ENCODE measurements at places on chromosomes 7 and 10.

DNA sequence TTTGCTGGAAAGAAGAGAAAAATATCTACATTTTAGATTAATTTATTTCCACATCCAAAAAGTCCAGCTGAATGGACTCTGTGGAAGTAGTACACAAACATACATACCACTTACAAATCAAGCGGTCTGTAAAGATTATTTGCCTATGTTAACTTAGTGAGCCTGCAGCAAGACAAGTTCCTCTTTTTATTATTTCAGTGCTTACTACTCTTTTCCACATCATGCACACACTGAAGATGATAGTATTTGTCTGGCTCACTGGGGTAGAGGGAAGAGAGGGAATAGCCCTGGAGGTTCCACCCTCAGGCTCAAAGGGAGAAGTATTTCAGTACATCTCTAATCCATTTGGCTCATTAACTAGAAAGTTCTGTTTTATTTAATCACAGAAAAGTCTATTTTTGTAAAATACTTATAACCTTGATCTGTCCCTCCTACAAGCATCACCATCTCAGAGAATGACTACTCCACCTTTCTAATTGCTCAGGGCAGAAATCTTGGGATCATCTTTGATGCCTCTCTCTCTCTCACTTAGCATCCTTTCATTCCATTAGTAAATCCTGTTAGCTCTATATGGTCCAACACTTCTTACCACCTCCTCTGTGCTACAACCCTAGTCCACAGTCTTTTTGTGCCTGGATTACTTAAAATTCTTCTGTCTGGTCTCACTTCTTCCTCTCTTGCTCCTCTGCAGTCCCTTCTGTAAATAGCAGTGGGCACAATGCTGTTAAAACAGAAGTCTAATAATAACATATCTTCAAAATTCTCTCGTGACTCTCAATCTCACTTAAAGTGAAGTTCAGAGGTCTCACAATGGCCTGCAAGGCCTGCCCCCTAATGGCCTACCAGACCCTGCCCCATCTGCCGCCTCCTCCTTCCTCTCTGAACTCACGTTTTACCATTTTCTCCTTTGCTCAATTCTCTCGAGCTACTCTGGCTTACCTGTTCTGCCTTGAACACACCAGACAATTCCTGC lies 64.3 kb upstream of the CCDC6 start:
- DNase-seq: peak; percentile 59

DNA sequence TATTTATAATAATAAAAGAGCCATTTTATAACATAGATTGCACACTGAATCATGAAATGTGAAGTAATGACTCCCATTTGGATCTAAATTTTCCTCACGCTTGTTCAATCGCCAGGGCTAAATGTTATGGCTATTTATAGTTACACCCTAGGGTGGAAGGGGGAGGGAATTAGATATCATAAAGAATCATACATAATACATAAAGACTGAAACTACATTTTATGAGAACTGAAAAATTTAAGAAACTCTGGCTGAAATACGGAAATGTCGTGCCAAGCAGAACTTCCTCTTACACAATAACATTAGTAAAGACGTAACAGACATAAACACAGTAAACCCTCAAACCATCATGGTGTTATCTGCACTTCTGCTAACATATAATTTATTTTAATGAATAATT lies 327.5 kb upstream of the PHF14 start:
- no peak for DNase-seq

DNA sequence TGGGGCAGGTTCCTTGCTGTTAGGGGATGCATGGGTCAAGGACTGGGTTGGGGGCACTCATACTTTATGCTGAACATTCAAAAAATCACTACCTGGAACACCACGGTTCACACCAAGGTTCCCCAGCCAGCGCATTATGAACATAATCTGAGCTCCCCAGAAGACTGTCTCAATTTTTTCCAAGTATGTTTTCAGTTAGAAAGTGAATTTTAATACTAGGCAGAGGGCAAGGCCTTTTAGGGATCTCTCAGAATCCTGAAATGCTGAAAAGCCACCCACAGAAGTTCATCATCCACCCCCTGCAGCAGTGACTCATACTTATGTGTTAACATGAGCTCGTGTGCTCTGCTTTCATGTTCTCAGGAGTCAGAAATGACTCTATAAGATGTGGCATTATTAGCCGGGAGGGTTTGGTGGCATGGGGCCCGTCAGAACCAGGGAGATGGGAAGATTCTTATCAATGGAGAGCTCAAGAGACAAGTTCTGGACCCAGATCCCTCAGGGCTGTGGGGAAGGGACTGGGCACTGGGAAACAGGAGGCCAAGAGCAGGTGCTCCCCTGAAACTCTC lies 185.2 kb upstream of the ITGB1 start:
- DNase-seq: no peak

DNA sequence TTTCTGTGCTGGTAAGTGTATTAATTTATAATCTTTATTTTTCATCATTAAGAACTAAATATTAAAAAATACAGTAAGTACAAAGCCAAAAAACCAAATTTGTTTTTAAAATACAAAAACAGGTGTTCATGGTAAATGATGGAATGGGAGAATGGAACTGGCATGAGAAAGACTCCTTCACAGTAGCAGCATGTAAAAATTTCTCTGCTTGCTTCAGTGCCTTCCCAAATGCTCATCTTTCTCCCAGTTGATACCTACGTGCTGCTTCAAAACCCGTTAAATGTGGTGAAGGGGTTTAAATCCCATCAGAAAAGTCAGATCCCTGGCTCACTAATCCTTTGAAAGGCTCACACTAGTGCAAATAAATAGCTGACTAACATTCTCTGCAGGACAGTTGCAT lies 4.2 kb downstream of the RNF133 start:
- no peak for DNase-seq

GRCh38 chr10:122765412-122765811 lies 65.8 kb upstream of the C10orf120 start:
- DNase-seq: no peak

DNA sequence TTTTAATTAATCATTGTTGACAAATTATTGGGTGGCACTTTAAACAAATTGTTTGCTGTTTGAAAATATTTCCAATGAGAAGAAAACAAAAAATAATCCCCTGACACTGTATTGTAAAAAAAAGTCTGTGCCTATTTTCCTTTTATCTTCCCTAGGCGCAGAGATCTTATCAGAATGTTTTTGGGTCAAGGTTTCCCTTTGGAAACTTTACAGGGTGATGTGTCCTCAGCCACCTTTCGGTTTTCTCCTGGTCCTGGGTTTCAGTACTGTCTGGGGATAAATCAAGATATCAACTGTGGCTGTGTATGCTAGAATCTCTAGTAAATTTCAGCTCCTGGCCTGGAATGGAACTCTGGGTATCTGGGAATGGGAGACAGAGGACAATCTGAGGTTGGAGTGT lies 1.4 kb downstream of the ZNF107 start:
- no peak for DNase-seq

DNA sequence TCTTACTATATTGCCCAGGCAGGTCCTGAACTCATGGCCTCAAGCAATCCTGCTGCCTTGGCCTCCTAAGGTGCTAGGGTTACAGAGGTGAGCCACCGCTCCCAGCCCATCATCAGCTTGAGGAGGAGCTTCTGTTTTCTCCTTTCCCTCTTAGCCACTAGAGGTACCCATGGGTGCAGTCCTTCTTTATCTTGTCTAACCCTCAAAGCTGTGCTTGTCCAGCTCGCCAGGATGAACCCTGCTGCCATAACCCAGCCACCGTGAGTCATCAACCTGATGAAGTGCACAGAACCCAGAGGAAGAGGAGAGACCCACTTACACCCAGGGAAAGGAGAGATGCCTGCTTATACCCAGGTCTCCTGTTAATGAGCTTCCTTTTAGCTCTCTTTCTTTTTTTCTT lies 133.4 kb downstream of the CUL2 start:
- DNase-seq: no peak

GRCh38 chr10:86755454-86755739 lies 1.0 kb upstream of the BMPR1A start:
- peak; percentile 61 for DNase-seq

DNA sequence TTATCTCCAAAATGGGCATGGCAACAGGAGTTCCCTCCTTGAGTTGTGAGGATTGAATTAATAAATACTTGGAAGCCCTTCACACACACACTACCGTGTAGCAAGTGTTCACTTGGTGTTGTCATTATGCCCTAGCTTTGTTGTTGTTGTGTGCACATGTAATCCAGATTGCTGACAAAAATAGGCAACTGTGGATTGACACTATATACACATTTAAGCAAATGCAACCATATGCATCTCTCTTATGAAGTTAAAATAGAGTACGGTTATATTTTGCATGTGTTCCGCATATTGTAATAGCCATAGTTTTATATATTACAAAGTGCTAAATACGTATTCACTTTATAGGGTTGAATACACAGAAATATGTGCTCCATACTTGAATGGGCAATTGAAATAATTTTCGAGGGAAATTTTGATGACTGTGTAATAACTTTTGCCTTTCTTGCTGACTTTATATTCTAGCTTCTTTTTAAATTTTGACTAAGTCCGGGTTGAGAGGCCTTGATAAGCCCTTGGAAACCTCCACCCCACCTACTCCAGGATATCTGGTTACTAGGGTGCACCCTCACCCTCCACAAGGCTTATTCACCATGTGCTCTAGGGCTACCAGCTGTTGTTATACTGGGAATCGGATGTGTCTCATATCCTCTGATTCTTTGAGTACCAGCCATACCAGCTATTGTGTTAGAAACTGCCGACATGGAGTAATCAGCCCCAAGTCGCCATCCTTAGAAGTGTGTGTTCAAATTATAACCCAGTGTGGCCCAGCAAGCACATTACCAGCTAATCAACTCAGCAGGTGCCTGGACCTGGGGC lies 265.0 kb downstream of the CAMK1D start:
- no peak for DNase-seq

DNA sequence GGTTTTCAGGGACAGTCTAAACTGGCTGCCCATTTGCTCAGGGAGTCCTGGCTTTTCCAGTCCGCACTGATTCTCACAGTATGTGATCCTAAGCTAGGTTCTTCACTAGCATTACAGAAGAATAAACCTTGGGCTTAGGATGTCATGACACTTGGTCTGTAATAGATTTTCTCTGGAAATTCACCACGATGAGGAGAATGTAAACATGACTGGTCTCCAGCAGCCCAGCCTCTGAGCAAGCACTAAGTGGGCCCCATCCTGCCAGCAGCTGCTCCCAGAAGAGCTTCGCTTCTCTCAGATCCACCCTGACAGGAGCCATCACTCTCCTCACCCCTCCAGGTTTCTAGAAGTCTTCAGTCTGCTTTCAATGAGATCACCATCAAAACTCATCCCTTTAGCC lies 103.7 kb upstream of the ZPBP start:
- no peak for DNase-seq

DNA sequence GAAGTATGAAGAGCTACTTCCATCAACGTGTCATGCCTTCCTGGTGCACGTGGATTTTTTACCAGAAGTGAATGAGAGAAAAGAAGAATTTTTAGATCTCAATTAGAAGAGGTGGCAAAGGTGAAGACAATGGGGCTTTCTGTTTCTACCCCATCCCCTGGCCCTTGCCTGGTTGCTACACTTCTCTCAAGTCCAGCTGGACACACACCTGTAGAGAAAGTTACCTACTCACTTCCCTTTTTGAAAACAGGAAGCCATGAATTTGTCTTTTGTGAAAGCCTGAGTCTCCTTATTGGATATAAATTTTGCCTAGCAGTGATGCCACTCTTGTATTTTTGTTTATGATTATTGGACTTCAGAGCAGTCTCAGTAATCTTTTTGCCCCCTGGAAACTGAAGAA lies 142.9 kb upstream of the AKR1E2 start:
- no peak for DNase-seq

- no peak for DNase-seq
Measured at GRCh38 chr10:61211468-61211867, 241.7 kb downstream of the TMEM26 start.

DNA sequence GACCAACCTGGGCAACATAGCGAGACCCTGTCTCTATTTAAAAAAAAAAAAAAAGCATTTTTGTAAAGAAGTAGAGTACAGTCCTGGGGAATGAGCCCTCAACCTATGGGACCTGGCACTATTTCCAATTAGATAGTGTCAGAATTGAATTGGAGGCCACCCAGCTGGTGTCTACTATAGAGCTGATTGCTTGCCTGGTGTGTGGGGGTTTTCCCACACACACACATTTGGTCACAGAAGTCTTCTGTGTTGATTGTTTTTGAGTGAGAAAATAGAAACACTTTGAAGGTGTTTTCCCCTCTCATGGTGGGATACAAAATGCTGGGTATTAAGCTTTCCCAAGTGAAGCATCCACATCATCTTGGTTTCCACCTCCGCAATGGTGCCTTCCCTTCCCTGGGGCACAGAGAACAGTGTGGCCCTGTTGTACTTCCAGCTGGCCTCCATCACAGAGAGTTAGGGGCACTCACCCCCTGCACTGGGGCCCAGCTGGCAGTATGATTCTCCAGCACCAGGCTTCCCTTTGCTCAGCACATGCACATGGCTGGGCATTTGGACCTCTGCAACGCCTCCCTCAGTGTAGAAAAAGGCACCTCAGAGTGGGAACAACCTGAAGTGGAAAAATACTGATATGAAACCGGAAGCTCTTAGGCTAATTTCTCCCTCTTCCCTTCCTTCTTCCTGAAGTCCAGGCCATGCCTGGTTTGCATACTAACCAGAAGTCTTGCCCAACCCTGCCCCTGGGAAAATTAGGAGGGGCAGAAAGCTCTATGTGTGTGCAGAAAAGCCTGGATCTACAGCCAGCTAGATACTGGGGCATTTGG lies 10.7 kb upstream of the NFKB2 start:
- no peak for DNase-seq

GRCh38 chr7:130349911-130350782 lies 5.5 kb downstream of the CPA5 start:
- no peak for DNase-seq

GRCh38 chr10:50740293-50740648 lies 535 bp downstream of the ASAH2B start:
- no peak for DNase-seq

GRCh38 chr7:1610678-1611302 lies 41.0 kb upstream of the PSMG3 start:
- no peak for DNase-seq

GRCh38 chr7:47314248-47314647 lies 267.7 kb downstream of the TNS3 start:
- DNase-seq: no peak

DNA sequence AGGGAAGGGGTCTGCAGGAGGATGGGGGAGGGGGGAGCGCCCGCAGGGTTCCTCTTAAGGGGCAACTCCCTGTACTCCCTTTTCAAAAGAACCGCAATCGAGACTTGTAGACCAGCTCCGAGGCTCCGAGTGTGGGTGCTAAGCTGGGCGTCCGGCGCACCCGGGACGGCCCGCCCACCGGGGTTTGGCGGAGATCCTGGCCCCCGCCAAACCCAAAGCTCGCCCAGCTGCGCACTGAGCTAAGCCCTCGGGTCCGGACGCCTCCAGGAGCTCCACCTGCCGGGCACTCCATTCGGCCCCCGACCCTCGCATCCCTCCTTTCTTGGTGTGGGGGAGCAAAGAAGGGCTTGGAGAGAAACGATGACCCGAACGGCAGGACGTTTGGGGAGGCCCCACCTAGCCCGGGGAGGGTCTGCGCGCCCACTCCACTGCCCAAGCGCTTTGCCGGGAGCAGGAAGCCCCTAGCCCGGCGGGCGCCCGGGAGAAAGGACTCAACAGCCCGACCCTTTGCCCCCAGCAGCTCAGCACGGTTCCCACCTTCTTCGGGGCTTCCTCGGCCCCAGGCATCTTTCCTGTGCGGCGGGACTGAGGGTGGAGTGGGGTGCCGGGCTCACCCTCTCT lies 651 bp downstream of the AFAP1L2 start:
- no peak for DNase-seq

All from NAMALWA (cell line).